Thoracic aorta (tissue), 2 donors: ENCODE measurements at places on chromosomes 2 and 18. TPM values are rescaled to one million over a fixed set of nuclear protein-coding genes. Genes with fewer than 3 reads are reported as not detected.

Gene TUBB6
- 454 TPM for total RNA-seq

Gene LOXHD1
- total RNA-seq, result 0.27 TPM

Gene CCBE1
- 1.8 TPM for total RNA-seq

Gene CD28
- total RNA-seq, result 3.5 TPM

Gene SCYGR8
- not detected for total RNA-seq

Gene FAP
- total RNA-seq, result 37.6 TPM

Gene TXNDC2
- total RNA-seq, result 8.8 TPM

Gene CDK5R2
- not detected for total RNA-seq

Gene SRD5A2
- not detected for total RNA-seq

Gene ALPI
- not detected for total RNA-seq

Gene CHRNA1
- not detected for total RNA-seq

Gene DAPL1
- total RNA-seq, result not detected

Gene LHCGR
- not detected for total RNA-seq

Gene IL1R1
- 281 TPM for total RNA-seq

Gene LRRTM1
- total RNA-seq, result not detected

Gene GEN1
- total RNA-seq, result 3.7 TPM

Gene RAB11FIP5
- total RNA-seq, result 78.8 TPM

Gene ZNF521
- total RNA-seq, result 8.0 TPM

Gene SMIM21
- not detected for total RNA-seq

Gene EDAR
- not detected for total RNA-seq

Gene NYAP2
- 0.14 TPM for total RNA-seq

Gene PREPL
- total RNA-seq, result 65.2 TPM

Gene CNGA3
- total RNA-seq, result not detected

Gene MRO
- total RNA-seq, result 1.1 TPM

Gene SLC4A5
- total RNA-seq, result 2.2 TPM

Gene TNFRSF11A
- 4.9 TPM for total RNA-seq

Gene NIF3L1
- 11.9 TPM for total RNA-seq

Gene SOCS6
- 21.3 TPM for total RNA-seq

Gene KYNU
- total RNA-seq, result 1.8 TPM

Gene CCDC74B
- 12.4 TPM for total RNA-seq

Gene AGXT
- not detected for total RNA-seq

Gene REG1A
- 12.8 TPM for total RNA-seq

Gene MORN2
- total RNA-seq, result 3.4 TPM
